ENCODE measurements at places on chromosomes 7 and 10.

GRCh38 chr7:123901101-123901500 is 23.9 kb upstream of the SPAM1 start:
- no peak for DNase-seq

- no peak for DNase-seq
Observed at GRCh38 chr10:651692-652091, 37.8 kb downstream of the DIP2C start.

DNA sequence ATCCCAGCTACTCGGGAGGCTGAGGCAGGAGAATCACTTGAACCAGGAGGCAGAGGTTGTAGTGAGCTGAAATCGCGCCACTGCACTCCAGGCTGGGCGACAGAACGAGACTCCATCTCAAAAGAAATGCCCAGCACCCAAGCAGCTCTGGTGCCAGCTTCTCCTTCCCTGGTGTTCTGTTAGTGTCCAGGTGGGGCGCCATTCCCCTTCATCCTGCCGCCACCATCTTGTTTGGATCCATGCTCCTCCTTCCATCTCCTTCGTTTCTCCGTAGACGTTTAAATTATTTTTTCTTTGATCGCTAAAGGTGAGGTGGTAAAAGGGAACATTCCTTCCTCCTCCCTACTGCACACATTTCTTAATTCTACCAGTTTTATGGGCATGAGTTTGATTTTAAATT is 30.3 kb downstream of the PROSER2 start:
- DNase-seq, result no peak

- DNase-seq, result no peak
Observed at GRCh38 chr7:6917258-6917657, 91.2 kb upstream of the CCZ1B start.

GRCh38 chr10:129024046-129024445 is 443.0 kb upstream of the MGMT start:
- DNase-seq, result no peak

DNA sequence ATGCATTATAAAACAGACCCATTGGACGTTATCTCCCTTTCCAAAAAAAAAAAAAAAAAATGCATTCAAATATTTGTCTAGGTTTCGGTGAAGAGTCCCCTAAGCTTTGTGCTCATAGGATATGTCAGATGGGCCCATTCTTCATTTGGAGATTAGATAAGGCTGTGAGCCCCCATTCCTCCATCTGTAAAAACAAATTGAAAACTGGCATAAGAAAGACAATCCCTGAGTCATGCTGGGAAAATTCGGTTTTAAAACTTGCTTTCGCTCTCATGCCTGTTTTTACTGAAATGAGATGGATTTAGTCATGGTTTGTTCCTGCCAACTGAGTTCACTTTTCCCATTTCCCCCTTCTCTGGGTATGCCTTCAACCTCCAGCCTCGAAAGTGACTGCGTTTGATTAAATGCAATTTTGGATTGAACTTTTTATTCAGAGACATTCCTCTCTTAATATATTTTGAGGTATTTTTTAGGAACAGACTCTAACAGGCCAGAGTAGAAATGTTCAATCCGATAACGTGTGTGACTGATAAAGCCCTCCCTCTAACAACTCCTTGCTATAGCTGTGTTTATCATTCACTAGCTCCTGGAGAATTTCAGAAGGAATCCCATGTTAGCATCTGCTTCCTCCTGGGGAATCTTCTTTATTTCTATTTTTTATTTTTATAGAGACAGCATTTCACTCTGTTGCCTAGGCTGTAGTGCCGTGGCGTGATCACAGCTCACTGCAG is 190.9 kb upstream of the LYZL2 start:
- DNase-seq, result no peak

GRCh38 chr10:97759946-97760345 is 11.9 kb downstream of the SFRP5 start:
- DNase-seq, result no peak

GRCh38 chr10:600234-600633 is 89.2 kb downstream of the DIP2C start:
- no peak for DNase-seq

- DNase-seq, result no peak
Observed at GRCh38 chr7:148782757-148783456, 84.2 kb downstream of the CUL1 start.
